ENCODE measurements at places on chromosomes 4 and X.

- peak; percentile 90 for DNase-seq
Observed at GRCh38 chr4:126777649-126778048, 855.1 kb upstream of the INTU start.

GRCh38 chr4:38166768-38167167, 206.6 kb downstream of the PTTG2 start:
- DNase-seq, result no peak

DNA sequence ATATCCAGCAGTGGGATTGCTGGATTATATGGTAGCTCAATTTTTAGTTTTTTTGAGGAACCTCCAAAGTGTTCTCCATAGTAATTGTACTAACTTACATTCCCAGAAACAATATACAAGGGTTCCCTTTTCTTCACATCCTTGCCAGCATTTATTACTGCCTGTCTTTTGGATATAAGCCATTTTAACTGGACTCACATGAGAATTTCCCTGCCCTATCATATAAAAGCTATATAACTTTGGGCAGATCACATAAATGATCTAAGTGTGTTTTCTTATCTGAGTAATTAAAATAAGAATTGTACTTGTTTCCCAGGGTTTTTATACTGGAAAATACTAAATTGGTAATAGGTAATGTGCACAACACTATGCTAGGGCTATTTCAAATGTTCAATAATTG, 25.4 kb downstream of the APOOL start:
- no peak for DNase-seq

- no peak for DNase-seq
Observed at GRCh38 chr4:10629394-10629793, 55.2 kb downstream of the CLNK start.

DNA sequence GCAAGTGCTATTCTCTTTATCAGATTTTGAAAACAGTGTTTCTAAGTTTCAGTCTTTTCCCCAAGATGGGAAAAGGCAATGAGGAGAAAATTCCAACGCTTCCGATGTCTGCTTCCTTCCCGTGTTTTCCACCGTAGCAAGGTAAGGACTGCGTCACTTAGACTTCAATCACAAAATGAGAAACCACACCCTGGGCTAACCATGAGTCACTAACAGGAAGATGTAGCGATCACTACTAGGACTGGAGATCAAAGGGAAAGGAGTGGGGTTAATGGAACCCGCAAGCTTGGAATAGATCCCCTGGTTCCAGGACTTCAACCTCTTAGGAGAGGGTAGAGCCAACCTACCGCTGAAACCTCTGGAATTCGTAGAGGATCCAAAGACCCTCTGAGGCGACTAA, 250.7 kb upstream of the ZFP42 start:
- DNase-seq, result no peak

DNA sequence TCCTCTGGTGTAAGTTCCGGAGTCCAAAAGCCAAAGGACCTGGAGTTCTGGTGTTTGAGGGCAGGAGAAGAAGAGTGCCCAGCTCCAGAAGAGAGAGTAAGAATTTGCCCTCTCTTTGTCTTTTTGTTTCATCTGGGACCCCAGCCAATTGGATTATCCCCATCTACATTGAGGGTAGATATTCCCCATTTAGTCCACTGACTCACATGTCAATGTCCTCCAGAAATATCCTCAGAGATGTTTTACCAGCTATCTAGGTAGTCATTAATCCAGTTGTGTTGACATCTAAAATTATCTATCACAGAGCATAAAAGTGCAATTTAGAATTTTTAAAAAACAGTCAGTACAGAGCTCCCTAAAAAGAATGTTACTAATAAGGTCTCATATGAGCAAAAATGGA, 132.9 kb upstream of the TMEM47 start:
- no peak for DNase-seq

GRCh38 chr4:133598779-133599178, 449.7 kb downstream of the PCDH10 start:
- DNase-seq, result no peak

DNA sequence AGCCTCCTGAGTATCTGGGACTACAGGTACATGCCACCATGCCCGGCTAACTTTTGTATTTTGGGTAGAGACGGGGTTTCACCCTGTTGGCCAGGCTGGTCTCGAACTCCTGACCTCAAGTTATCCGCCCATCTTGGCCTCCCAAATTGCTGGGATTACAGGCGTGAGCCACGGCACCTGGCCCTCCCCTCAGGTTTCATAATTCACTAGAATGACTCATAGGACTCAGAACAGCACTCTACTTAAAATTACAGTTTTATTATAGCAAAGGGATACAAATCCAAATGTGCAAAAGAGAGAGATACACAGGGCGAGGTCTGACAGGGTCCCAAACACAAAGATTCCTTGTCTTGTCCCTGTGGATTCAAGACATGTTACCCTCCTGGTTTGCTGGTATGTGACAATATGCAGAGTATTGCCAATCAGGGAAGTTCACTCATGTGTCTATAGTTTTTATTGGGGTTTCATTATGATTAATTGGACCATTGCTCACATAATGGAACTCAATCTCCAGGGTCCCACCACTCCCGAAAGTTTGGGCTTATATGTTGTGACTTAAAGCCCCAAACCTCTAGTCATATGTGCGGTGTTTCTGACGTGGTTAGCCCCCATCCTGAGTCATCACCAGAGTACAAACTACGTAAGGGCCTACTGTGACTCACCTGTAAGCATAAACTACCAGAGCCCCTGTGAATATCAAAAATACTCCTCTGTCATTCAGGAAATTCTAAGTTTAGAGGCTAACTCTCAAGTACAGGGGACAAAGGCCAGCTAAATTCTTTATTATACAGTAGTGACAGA, 5.2 kb downstream of the YIPF6 start:
- peak; percentile 86 for DNase-seq

DNA sequence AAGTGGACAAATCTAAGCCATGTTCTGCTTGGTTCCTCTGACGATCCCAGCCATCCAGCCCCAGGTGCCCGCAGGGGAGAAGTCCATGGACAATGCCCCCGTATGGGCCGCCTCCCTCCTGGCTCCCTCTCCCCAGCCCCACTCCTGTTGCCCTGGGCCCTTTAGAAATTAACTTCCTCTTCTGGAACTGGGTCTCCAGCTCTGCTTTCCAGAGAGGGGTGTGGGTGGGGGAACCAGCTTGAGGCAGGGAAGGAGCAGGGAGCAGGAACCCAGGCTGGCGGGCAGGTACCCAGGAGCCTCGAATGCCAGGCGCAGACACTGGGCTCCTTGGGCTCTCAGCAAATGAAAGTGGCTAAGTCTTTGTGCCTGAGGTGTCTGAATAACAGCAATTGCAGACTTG, 12.7 kb upstream of the ABLIM2 start:
- no peak for DNase-seq

GRCh38 chr4:3440979-3441500, 728 bp upstream of the HGFAC start:
- peak; percentile 15 for DNase-seq

DNA sequence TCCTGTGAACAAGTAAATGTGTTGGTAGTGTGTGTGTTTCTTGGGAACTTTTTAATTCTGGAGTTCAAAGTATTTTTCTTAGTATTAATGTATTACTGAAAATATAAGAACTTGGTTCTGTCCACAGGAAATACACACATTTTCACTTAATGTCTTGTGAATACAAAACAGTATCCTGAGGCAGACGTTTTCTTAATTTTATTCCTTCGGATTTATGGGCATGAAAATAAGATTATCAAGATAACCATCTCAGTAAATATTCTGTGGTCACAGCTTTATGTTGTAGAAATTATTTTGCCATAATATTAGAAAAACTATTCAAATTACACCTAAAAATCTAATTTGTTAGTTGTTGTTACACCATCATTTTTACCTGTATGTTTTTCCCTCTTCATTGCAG, 29.8 kb downstream of the NFKB1 start:
- DNase-seq, result no peak

DNA sequence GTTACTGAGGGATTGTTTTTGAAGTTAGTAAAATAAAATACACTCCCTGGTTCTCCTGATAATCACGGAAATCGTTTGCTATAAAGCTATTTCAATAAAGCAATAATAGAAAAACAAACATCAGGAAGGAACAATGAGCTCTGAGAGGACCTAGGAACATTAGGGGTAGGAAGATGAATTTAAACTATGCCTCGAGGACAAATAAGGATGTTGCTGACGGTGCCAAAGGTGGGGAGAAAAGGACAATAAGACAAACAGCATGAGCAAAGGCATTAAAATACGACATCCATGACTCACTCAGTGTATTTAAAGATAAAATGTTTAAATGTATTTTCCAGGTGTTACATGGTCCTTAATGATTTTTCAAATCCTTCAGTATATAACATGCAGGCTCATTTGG, 110.3 kb downstream of the MTNR1A start:
- no peak for DNase-seq

DNA sequence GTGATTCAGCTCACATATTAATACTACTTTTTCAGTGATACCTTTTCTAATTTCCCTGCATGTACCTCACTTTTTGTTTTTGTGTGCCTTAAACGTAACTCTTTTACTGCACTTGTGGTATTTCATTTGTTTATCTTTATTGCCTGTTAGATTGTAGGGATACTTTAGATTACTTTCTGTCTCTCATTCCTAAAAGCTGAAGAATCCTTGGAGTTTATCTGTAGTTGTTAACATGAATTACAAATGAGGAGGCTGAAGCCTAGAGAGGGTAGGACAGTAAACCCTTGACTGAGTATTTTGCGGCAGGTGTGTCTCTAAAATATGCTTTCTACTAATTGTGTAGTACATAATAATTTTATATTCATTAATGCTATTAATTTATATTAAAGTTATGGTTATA, 34.9 kb downstream of the BMP2K start:
- DNase-seq, result no peak

- DNase-seq, result peak; percentile 48
Observed at GRCh38 chr4:73068491-73069337, 802 bp downstream of the COX18 start.

GRCh38 chrX:42079968-42080367, 156.6 kb upstream of the CASK start:
- DNase-seq, result no peak

- DNase-seq, result no peak
Observed at GRCh38 chrX:107750861-107751445, 24.6 kb downstream of the TSC22D3 start.

DNA sequence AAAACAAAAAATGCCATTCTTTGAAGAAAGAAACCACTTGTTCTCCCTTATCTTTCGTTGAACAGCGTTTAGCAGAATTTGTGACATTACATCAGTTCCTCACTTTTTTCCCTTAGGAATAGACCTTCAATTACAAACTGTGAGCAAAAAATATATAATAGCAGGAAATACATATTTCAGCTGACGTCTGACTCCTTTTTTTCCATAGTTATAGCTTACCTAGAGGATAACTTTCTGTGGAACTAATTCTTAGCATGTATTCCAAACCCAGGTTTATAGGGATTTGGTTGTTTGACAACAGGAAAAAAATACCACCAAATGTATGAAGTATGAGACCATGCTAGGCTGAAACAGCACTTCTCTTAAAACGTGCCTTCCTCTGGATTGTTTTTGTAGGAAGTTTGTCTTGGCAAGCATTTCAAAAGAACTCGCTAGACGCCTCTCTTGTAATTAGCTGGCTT, 2.0 kb upstream of the LIMCH1 start:
- DNase-seq, result peak; percentile 13

GRCh38 chr4:39706741-39707511, 9.0 kb downstream of the UBE2K start:
- DNase-seq, result peak; percentile 56

DNA sequence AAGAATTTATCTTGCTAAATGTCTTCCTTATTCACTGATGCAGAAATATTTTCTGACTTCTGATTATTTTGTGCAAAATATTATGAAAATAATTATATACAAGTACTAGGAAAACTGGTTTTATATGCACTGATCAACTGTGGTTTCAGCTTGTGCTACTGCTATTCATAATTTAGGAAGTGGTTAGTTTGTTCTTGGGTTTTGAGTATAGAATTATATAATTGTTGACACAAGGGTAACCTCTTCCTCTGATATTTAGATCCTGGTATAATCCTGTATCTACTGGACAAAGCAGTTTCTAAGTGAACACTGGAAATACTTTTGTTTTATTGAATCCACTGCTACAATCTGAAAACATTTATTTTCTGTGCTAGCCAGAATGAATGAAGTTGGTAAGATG, 182.8 kb downstream of the PDGFC start:
- no peak for DNase-seq

DNA sequence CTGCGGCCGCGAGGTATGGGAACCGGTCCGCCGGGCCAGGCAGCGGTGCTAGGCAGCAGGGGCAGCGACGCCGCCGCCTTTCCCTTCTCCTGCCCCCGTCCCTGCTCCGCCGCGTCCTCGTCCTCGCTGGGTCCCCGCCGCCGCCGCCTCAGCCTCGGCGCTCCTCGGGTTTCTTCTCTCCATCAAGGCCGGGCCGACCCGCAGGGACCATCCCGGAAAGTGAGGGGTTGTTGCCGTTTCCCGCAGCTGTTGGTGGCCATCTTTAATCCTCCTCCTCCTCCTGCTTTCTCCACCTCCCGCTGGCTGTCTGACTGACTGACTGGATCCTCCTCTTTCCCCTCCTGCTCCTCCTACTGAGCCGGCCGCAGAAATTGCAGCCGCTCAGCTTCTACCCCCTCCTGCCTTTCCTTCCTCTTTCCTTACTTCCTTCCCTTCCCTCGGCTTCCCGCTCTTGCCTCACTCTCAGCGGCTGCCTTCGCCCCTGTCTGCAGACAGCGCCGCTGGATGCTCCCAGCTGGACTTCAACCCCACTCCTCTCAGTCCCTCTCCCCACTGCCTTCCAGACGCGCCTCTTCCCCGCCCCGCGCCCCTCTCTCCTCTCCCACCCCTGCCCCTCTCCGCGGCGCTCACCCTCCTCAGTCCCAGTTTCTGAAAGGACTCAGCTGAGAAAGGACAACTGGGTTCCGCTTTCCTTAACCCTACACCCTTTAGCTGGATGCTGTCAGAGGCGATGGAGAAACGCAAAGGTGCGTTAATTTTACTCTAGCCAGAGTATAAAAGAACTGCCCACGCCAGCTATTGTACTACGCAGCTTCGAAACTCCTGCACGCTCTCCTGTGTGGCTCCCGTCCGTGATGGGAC, at the start of gene WDFY3:
Gene WDFY3 (minus strand): TSS at position 309 of the 861 bp plus-strand sequence. CDS start 106,099 bp downstream, outside the sequence.
- peak; percentile 92 for DNase-seq

DNA sequence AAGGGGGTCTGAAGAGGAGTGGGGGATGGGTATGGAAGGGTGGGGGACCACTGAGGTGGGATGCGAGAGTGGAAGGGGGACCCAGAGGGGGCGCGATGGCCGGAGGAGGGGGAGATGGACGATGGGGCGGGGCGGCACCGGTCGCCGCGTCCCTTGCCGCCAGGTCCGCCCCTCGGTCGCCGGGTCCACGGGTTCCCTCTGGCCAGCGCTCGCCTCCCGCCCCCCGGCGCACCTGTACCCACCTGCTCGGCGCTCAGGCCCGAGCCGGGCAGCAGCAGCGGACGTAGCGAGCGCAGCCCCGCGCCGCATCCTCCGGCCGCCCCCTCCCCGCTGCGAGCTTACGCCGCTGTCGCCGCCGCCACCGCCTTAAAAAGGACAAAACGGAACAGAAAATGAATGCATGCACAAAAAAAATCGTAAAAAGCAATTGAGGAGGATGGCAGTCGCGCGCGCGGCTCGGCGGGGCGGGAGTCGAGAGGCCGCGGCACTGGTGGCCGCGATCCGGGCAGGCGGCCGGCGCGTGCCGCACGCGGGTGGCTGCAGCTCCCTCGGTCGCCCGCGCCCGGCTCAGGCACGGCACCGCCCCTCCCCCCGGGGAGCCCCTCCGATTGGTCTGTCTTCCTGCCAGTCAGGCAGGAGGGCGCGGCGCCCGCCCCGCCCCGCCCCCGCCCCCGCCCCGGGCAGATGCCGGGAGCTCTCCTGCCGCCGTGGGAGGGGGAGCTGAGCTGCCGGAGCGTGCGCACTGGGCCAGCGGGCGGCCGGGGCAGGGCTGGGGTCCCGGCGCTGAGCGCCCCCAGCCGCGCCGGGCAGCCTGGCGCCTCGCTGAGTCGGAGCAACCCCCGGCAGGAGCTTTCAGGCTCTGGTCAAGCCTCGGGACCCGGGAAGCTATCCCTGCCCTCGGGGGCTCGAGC, at the start of gene JAKMIP1:
Gene JAKMIP1 (minus strand): TSS at position 539 of the 911 bp plus-strand sequence. CDS start 87,699 bp downstream, outside the sequence.
- DNase-seq, result peak; percentile 49

Measured in iris pigment epithelial cell (primary cell).